ENCODE measurements at places on chromosomes 16 and 17.

DNA sequence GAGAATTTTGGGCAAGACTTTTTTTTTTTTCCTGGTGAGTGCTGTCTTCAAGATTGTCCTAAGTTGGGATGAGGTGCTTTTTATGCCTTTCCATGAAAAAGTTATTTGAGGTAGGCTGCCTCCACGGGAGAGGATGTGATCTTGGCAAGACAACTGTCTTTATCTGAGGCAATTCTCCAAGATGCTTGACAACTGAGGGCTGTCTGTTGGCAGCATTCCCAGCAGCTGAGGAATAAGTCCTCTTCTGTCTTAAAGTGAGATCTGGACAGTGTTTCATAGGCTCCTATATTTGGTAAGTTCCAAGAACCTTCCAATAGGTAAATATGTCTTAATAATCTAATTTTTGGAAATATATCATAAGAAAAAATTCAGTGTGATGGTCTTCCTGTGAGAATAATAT, 662.0 kb downstream of the CDH11 start:
- DNase-seq: no peak

GRCh38 chr17:13647543-13648021, 45.9 kb upstream of the HS3ST3A1 start:
- no peak for DNase-seq

GRCh38 chr16:30628628-30629540, 18.7 kb upstream of the ZNF689 start:
- DNase-seq: no peak

- no peak for DNase-seq
These were observed 57.5 kb upstream of the ARHGAP44 start for GRCh38 chr17:12731839-12732238.

GRCh38 chr17:42027590-42027889, 7.7 kb downstream of the NKIRAS2 start:
- no peak for DNase-seq

GRCh38 chr17:71703701-71704100, 417.1 kb upstream of the SOX9 start:
- no peak for DNase-seq

GRCh38 chr17:32558997-32559650, 72.3 kb downstream of the CDK5R1 start:
- no peak for DNase-seq

DNA sequence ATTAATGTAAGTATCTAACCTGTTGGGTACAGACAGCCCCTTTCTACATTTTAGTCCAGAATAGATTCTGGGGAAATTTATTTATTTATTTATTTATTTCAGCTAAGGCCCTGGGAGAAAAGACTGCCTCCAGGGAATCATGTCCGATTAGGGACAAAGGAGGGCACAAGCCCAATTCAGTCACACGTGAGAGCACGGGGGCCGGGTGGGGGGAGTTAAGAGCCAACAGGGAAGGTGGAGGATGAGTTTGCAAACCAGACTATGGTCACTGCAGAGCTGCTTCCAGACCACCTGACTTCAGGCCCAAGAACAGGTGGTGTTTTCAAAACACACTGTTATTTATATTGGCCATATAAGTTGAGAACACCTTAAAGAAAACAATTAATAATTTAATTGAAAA, 1.6 kb upstream of the ZFHX3 start:
- no peak for DNase-seq

Data from keratinocyte (primary cell).